Omental fat pad (tissue), 4 donors: ENCODE measurements at places on chromosomes 13 and 19. TPM values are rescaled to one million over a fixed set of nuclear protein-coding genes. Genes with fewer than 3 reads are reported as not detected.

CGB3 gene
- total RNA-seq: not detected

NBEA gene
- 4.3 TPM for total RNA-seq

SBK2 gene
- total RNA-seq: 0.56 TPM

CLDN10 gene
- 0.47 TPM for total RNA-seq

ZNF586 gene
- total RNA-seq: 14.3 TPM

PGLYRP2 gene
- not detected for total RNA-seq

ZNF69 gene
- 9.4 TPM for total RNA-seq

IGFL1 gene
- total RNA-seq: not detected

- DNase-seq: no peak
Observed at GRCh38 chr13:93104270-93104669, 122.3 kb upstream of the GPC6 start.

GRCh38 chr19:46714444-46715106 is 2.3 kb downstream of the PRKD2 start:
- no peak for DNase-seq

DNA sequence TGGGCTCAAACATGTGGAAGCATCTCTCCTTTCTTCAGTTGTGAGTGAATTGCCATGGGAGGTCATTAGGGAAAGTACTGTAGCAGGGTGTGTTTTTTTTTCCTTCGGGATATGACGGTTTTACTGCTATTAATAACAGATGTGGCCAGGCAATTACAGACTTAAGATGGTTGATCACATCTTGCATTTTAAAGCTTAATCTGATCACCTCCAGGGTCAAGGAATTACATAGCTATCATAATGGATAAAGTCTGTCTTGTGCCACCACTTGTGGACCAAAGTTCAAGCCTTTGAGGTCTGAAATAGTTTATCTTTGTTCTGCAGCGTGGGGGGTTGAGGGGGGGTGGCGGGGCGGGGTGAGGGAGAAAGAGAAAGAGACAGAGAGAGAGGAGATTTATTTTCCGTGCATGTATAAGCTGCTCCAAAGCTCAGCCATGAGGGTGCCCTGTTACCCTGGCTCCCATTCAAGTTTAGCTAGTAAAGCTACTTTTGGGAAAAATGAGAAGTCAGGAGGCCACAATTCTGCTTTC is 5.5 kb upstream of the SERP2 start:
- no peak for DNase-seq

GRCh38 chr13:35966024-35966423 is 165.2 kb downstream of the DCLK1 start:
- DNase-seq: no peak

GRCh38 chr13:23848646-23849141 is 40.5 kb downstream of the MIPEP start:
- DNase-seq: no peak

DNA sequence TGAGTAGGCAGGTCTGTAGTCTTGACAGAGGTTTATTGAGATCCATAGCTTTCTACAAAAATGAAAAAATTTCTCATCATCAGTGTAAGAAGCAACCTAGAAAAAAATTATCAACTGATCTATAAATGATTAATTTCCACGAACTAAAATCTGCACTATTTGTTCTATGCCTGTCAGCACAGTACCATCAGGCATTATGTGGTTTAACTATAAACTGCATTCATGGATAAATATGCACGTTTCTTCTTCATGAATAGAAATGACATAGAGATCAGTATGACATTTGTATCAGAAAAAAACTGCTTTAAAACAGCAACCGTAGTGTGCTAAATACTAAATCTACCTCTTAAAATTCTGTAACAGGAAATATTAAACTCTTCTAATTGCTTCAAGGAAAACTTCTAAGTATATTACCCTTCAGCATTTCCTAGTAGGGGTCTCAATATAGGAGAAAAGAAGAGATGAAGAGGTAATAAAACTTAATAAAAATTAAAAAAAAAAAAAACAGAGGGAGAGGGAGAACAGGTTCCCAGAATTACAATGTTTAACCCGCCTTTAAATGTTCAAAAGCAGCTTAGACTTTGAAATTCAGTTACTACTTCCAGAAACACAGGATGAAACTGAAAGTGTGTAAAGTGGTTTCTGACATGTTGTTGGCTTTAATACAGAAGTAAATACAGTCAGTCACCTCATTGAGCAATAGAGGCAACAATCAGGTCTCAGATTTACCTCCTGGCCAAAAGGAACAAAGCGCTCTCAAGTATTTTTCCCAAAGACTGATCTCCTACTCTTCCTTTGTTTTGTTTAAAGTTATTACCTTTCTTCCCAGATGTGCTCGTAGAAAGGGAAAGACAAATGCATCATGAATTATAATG is 144.4 kb downstream of the DIAPH3 start:
- DNase-seq: no peak

DNA sequence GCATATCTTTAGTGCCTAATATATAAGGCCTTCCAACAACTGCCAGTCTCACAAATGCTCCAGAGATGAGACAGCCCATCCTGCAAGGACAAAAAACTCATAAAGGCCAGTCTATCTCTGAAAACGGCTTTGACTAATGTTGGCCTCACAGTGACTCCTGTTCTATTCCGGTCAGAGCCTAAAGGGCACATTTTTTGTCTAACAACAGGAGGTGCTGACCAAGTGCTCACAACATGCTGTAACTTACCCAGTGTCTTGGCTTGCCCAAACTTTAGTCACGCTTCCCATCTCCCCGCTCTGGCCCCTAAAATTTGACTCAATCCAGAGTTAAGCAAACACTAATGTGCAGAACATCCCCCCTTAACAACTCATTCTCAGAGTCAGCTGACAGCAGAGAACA is 1411.2 kb upstream of the MIR17HG start:
- DNase-seq: no peak

DNA sequence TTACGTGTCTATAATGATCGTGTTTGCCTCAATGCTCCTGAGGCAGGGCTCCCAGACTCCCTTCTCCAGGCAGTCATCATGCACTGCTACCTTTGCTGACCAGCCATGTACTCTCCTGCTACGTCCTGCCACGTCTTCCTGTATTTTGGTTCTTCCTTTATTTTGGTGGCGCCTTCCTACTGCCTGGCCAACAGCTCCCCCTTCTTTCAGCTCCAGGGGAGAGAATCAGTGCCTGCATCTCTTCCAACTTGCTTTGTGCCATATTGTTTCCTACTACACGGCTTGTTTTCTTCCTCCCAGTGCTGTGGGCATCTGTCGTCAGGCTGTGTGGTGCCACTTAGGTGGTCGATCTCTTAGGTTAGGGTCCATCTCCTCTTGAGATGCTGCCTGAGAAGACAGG is 96.2 kb downstream of the FGF9 start:
- no peak for DNase-seq

DNA sequence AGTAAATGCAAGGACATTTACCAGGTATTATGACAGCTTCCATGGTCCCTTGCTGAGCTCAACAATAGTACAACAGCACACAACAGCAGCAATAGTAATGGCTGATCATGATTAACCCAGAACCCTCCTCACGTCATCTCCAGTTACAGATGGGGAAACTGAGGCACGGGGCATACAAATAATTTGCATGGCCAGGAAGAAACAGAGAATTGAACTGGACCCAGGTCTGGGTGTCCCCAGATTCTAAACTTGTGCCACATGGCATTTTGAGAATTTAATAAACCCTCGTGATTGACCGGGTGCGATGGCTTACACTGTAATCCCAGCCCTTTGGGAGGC is 7.2 kb downstream of the MAST3 start:
- DNase-seq: no peak

DNA sequence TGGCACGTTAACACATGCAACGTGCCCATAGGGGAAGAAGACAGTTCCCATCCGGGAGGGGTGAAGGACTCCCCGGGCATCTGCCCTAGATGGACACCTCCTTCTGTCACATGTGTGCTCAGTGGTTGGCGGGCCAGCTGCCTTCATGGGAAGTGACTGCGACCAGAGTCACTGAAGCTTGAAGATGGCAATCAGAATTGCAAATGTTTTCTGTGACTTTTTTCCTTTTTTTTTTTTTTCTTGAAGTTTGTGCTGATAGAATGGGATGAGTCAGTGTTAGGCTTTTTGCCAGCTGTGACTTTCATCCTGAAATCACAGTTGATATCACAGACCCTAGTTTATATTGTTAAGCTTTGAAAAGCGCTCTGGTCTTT is 109.2 kb upstream of the MCF2L start:
- no peak for DNase-seq
